Right cardiac atrium (tissue), 5 donors: ENCODE measurements at places on chromosomes 4 and X. TPM values are rescaled to one million over a fixed set of nuclear protein-coding genes. Genes with fewer than 3 reads are reported as not detected.

DNA sequence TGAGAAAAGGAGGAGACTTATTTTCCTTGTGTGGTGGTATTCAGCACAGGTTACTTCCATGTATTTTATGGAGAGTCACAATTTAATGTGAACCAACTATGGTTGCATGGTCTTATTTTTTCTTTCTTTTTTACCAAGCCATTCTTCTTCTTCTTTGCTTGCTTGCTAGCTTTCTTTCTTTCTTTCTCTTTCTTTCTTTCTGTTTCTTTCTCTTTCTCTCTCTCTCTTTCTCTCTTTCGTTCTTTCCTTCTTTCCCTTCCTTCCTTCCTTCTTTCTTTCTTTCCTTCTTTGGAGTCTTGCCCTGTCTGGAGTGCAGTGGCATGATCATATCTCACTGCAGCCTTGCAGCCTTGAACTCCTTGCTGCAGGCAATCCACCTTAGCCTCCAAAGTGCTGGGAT lies 68.9 kb downstream of the DOCK11 start:
- no peak for DNase-seq

ALPK1 gene
- 7.7 TPM for total RNA-seq

GRCh38 chr4:69749771-69750170 lies 10.6 kb downstream of the SULT1B1 start:
- DNase-seq, result no peak

DNA sequence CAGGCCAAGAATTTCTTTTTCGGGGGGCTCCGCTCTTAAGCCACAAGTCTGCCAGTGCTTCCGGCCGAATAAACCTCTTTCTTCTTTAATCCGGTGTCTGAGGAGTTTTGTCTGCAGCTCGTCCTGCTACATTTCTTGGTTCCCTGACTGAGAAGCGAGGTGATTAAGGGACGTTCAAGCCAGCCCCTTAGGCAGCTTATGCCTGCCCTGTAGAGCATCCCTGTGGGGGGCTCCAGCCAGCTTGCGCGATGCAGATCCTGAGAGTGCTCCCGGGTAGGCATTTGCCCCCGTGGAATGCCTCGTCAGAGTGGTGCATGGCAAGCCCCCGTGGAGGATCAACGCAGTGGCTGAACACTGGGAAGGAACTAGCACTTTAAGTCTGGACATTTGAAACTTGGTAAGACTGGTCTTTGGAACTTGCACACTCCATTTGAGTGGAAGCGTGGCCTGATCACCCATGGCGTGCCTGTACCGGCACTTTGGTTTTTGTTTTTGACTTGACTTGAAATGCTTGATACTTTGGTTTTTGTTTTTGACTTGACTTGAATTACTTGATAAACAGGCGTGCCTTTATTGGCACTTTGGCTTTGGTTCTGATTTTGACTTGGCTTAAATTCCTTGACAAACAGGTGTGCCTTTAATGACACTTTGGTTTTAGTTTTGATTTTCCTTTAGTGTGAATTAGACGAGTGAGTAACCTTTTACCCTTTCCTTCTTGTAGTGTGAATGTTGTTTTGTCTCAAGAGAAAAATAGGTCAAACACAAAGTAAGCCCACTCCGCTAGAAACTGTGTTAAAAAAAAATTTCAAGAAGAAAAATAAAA lies 6.1 kb downstream of the ACOX3 start:
- DNase-seq, result no peak

- no peak for DNase-seq
Measured at GRCh38 chr4:47827343-47828047, 10.4 kb downstream of the CORIN start.

BEX1 gene
- total RNA-seq, result 10.6 TPM

RNF175 gene
- 10.2 TPM for total RNA-seq

DNA sequence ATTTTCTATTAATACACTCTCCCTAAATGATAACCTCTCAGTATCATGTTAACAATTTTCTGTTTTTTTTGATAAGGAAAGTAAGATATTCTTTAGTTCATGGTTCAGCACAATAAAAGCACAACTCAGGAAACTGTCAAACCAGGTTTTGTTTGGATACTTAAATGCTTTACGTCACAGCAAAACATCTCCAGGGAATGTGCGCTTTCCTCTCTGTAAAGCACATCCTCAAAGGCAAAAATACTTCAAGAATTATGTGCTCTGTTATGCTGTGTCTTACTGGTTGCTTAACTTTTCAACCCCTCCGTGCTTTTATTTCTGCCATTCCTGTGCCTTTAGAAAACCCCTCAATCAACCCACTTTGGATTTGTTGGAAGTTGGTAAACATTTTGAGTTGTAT lies 27.8 kb downstream of the SNX25 start:
- no peak for DNase-seq

GRCh38 chrX:103864886-103865534 lies 33.0 kb upstream of the RAB9B start:
- DNase-seq, result no peak

- no peak for DNase-seq
Measured at GRCh38 chrX:103396186-103396585, 19.8 kb downstream of the BEX3 start.

DNA sequence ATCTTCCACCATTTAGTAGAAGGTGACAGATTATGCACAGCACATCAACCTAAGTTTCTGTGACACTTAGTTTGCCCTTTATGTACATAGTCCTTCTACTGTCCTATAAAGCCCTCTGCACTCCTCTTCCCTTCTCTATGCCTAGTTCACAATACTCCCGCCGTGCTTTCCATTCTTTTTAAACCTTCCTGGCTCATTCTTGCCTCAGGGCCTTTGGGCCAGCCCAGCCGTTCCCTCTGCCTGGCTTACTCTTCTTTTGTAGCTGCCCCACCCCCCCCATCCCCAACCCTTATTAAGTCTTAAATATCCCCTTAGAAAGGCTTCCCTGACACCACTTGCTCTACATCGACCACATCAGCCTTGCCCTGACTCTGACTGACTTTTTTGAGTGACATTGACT lies 33.0 kb downstream of the SGMS2 start:
- DNase-seq, result no peak

GRCh38 chr4:14157262-14157661 lies 529.7 kb upstream of the BOD1L1 start:
- no peak for DNase-seq

GRCh38 chrX:134172588-134173259 lies 64.3 kb upstream of the CCDC160 start:
- peak; percentile 20 for DNase-seq
